ENCODE measurements at places on chromosomes 11 and 22. TPM values are rescaled to one million over a fixed set of nuclear protein-coding genes. Genes with fewer than 3 reads are reported as not detected.

GRCh38 chr11:94254214-94254613 is 50.2 kb upstream of the IZUMO1R start:
- DNase-seq = no peak
- no peaks in the 10 kb centered on the region for H3K36me3 ChIP-seq
- H3K4me1 ChIP-seq = no peaks in the 10 kb centered on the region

GRCh38 chr22:49333206-49333605 is 494.5 kb downstream of the BRD1 start:
- no peaks in the 10 kb centered on the region for H3K36me3 ChIP-seq
- no peak overlapping the region for H3K4me3 ChIP-seq
- DNase-seq = no peak
- no peaks in the 10 kb centered on the region for H3K4me1 ChIP-seq
- H3K27ac ChIP-seq = no peak overlapping the region
- H3K27me3 ChIP-seq = peaks cover 5% of the 10 kb centered on the region

- no peaks in the 10 kb centered on the region for H3K27me3 ChIP-seq
- no peaks in the 10 kb centered on the region for H3K4me1 ChIP-seq
- no peak overlapping the region for H3K27ac ChIP-seq
- H3K4me3 ChIP-seq = no peak overlapping the region
Observed at GRCh38 chr11:32297611-32298011, 137.7 kb downstream of the WT1 start.

- no peaks in the 10 kb centered on the region for H3K4me1 ChIP-seq
- no peak overlapping the region for H3K4me3 ChIP-seq
- DNase-seq = no peak
- no peaks in the 10 kb centered on the region for H3K27me3 ChIP-seq
- H3K36me3 ChIP-seq = no peaks in the 10 kb centered on the region
- H3K27ac ChIP-seq = no peak overlapping the region
Observed at GRCh38 chr11:117678658-117679406, 118.2 kb downstream of the DSCAML1 start.

DNA sequence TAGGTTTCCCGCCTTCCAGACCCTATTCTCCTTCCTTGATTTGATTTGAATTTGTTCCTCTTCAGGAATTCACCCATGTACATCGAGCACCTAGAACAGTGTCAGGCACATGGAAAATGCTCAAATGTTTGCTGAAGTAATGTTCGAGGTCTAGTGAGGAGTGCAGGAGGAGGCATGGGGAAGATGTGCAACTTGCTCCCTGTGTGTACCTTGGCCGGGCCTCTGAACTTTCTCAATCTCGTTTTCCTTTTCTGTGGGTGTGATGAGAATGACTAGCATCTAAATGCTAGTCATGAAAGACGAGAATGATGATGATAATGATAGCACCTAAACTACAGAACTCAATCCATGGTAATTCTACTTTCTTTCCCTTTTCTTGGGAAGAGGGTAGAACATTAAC is 279.1 kb upstream of the PLET1 start:
- DNase-seq = no peak
- no peak overlapping the region for H3K27ac ChIP-seq
- no peak overlapping the region for H3K4me3 ChIP-seq
- H3K4me1 ChIP-seq = peaks cover 11% of the 10 kb centered on the region

DNA sequence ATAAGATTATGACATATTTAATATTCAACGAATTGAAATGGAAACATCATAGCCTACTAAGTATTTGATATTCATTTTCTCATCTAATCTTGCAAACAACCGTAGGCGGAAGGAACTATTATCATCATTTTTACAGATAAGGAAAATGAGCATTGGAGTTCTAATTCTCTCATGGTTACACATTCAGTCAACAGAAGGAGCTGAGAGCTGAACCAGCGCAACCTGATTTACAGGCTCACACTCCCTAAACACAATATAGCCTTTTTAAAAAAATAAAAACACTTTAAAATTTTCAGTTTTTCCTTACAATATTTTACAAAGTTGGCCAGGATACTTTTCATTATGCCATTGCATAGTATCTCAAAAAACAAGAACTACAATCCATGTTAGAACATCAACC is 74.8 kb downstream of the APOL5 start:
- no peaks in the 10 kb centered on the region for H3K36me3 ChIP-seq
- no peak overlapping the region for H3K27ac ChIP-seq
- no peak for DNase-seq
- no peak overlapping the region for H3K4me3 ChIP-seq
- no peaks in the 10 kb centered on the region for H3K4me1 ChIP-seq
- no peaks in the 10 kb centered on the region for H3K27me3 ChIP-seq

GRCh38 chr11:5631969-5632635 is 7.3 kb downstream of the TRIM34 start:
- H3K27ac ChIP-seq = no peak overlapping the region
- H3K4me3 ChIP-seq = no peak overlapping the region
- H3K36me3 ChIP-seq = peaks cover 40% of the 10 kb centered on the region
- no peaks in the 10 kb centered on the region for H3K27me3 ChIP-seq
- no peaks in the 10 kb centered on the region for H3K4me1 ChIP-seq

GRCh38 chr11:8963569-8964323 is 496 bp downstream of the TMEM9B start:
- peak overlapping the region; percentile 69 for H3K4me3 ChIP-seq
- H3K36me3 ChIP-seq = peaks cover 27% of the 10 kb centered on the region
- peak; percentile 75 for DNase-seq

DNA sequence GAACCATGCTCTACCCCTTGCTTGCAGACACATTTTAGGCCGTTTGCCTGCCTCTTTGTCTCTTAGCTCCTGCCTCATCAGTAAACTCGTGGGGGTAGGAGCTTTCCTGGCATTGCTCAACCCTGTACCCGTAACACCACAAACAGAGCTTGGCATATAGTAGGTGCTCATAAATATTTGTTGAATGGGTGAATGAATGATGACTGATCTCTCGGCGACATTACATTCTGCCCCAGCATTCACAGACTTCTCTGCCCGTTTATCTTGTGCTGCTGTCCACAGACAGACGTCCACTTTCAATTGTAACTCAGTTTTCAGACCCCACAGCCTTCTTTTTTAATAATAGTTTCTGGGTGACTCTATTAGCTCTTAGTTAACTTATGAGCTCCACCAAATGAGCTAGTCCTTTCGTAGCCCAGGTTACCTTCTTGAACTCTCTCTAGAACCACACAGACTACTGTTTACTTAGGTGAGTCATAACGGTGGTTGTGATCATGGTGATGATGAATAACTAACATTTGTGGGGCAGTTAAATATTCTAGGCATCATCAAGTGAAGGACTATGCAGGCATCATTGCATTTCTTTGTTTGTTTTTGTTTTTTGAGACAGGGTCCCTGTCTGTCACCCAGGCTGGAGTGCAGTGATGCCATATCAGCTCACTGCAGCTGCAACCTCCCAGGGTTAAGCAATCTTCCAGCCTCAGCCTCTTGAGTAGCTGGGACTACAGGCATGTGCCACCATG is 188.4 kb downstream of the ADAMTS15 start:
- H3K27ac ChIP-seq = no peak overlapping the region
- DNase-seq = no peak
- H3K4me1 ChIP-seq = peaks cover 7% of the 10 kb centered on the region
- H3K27me3 ChIP-seq = no peaks in the 10 kb centered on the region
- H3K36me3 ChIP-seq = no peaks in the 10 kb centered on the region
- H3K4me3 ChIP-seq = no peak overlapping the region

DNA sequence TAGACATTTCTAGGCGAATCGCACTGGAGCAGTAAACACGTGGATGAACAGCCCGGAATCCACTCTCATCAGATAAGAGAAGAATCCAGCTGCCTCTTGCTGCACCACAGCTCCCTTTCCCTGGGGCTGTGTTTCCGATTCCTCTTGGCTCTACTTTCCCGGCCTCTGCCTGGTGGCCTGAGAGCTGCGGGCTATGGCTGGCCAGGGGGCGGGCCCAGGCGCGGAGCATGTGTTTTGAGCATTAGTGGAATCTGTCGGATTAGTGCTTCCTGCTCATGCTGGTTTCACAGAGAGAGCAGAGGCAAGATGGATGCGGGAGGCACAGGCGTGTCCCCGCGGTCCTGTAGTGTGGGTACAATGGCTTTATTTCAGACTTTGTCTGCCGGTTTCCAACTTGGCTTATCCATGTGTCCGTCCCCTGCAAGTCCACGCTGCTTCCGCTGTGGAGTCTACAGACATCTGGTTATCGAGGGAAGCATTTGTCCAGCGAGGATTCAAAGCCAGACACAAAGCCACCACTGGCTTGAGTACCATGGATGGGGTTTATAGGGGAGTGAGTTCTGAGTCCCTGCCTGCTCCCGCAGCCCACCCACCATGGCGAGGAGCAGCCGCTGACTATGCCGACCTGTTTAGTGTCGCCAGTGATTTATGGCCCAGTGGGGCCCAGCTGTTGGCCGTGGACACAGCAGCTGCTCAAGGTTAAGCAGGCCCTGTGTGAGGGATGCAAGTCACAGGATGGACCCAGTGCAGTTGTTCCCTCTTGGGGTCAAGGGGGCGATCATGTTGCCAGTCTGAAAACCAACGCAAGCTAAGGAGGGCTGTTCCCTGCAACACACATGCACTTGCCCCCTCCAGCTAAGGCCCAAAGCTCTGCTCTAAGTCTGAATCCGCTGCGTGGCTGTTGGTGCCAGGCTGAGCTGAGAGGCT is 43.3 kb upstream of the EP300 start:
- peak; percentile 81 for DNase-seq
- H3K27me3 ChIP-seq = no peaks in the 10 kb centered on the region
- H3K27ac ChIP-seq = peak overlapping the region; percentile 26
- H3K36me3 ChIP-seq = no peaks in the 10 kb centered on the region
- H3K4me1 ChIP-seq = peaks cover 27% of the 10 kb centered on the region

LMO2 gene
- 16.9 TPM for total RNA-seq

MYBPC3 gene
- 2,823 TPM for total RNA-seq

CCDC73 gene
- not detected for total RNA-seq
